Stimulated activated CD8-positive, alpha-beta memory T cell treated with anti-CD3 and anti-CD28 coated beads, Interleukin-7, amount 100 ng/mL, for 1 hour (primary cell): ENCODE measurements at places on chromosomes 6 and 20.

- DNase-seq, result no peak
Observed at GRCh38 chr6:127129251-127129650, 10.8 kb downstream of the RSPO3 start.

- DNase-seq, result no peak
Observed at GRCh38 chr20:36631646-36632045, 14.3 kb downstream of the SLA2 start.

GRCh38 chr6:26501482-26501986 is 1.4 kb downstream of the BTN1A1 start:
- no peak for DNase-seq

GRCh38 chr6:38554700-38555413 is 84.9 kb downstream of the BTBD9 start:
- no peak for DNase-seq

DNA sequence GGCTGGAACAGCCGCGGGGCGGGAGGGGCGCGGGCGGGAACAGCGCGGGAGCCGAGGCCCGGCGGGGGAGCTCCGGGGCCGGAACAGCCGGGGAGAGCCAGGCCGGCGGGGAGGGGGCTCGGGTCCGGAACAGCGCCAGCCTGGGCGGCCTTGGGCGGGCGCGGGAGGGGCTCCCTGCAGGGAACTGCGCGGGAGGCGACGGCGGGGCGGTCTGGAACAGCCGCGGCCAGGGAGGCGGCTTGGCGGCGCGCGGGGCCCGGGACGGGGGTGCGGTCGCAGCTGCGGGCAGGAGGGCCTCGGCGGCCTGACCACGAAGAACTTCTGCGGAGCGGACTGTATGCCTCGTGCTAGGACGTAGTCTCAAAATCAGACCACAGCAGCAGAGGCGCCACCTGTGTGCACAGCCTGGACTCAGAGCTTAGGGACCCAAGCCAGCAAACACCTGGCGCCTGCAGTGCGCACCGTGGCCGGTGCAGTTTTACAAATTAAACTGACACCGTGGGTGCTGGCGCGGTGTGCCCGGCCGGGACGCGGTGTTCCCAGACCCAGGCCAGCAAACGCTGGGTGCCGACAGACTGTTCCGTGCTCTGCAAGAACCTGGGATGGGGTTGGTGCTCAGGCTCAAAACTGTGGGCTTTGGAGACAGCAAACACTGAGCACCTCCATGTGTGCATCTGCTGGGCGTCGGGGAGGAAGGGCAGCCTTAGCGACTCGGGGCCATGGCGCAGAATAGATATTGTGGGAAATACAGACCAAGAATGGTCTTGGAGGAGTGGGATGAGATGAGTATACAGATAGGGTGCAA is 572 bp downstream of the ZNF341 start:
- DNase-seq, result peak; percentile 67

DNA sequence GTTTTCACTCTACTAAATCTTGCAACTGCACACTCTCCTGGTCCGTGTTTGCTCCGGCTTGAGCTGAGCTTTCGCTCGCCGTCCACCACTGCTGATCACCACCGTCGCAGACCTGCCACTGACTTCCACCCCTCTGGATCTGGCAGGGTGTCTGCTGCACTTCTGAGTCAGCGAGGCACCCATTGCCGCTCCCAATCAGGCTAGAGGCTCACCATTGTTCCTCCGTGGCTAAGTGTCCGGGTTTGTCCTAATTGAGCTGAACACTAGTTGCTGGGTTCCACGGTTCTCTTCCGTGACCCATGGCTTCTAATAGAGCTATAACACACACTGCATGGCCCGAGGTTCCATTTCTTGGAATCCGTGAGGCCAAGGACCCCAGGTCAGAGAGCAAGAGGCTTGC is 98.6 kb upstream of the GPR6 start:
- no peak for DNase-seq

DNA sequence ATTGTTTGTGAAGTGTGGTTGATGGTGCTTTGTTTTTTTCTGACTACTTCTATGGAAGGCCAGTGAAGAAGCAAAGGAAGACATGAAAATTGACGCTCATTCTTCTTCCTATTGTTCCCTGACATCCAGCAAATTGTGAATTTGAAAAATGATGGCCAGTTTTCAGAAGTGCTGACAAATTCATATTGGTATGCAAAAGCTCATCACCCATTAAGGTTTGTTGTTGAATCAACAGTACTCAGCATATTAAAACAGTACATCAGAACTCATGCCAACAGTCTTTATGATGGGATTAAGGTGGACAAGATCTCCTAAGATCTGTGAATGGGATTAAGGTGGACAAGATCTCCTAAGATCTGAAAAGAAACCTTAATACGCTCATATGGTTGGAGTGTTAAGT is 1.0 kb upstream of the MTG2 start:
- DNase-seq, result no peak

DNA sequence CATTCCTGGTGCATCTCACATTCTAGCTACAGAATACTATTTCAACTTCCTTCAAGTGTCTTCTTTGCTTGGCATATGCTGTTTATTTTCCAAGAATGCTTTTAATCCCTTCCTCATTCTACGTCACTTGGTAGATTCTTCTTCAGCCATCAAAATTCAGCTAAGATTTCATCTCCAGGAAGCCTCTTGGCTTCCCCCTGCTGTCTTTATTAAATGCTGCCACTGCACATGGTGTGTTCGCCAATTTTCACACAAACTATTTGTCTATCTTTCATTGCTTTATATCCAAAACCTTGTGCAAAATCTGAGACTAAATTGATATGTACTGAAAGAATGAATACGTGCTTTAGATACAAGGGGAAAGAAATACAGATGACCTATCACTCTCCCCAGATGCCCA is 253.0 kb downstream of the RFPL4B start:
- no peak for DNase-seq

GRCh38 chr6:7264686-7265384 is 48.2 kb downstream of the SSR1 start:
- no peak for DNase-seq

- no peak for DNase-seq
Observed at GRCh38 chr6:11653028-11653583, 115.6 kb downstream of the TMEM170B start.

GRCh38 chr6:137166247-137167098 is 7.0 kb downstream of the IL22RA2 start:
- no peak for DNase-seq

- DNase-seq, result no peak
Observed at GRCh38 chr6:158697811-158698210, 48.0 kb downstream of the SYTL3 start.

GRCh38 chr20:22795871-22796270 is 211.5 kb upstream of the FOXA2 start:
- DNase-seq, result no peak

- no peak for DNase-seq
Observed at GRCh38 chr6:82057846-82058554, 189.5 kb downstream of the IBTK start.

DNA sequence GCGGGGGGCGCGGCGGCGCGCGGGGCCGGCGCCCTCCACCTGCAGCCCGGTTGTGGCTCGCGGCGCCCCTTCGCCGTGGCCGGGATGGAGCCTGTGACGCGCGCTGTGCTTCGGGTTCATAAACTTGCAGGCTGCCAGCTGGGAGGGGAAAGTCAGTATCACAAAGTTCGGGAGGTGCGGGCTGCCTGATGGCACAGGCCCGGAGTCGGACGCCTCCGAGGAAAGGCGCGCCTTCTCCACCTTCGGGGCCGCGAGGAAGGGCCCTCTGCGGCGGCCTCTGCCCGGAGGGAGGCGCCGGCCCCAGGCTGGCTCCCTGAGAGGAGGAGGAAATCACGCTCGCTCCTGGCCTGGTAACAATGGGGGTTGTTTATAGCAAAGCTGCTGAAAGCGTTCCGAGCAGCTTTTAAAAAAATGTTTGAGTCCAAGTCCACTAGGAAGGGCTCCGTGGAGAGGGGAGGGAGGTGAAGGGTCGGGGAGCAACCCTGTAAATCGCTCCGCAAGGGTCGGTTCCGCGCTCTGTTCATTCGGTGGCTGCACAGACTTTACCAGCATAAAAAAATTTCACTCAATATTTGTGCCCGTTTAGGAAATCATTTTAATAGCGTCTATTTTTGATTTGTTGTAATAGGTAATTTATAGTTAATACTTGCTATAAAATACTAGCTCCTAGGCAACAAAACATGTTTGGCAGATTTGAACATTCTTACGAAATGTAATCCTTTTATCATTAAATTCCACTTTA is 1.0 kb downstream of the AFDN start:
- no peak for DNase-seq

DNA sequence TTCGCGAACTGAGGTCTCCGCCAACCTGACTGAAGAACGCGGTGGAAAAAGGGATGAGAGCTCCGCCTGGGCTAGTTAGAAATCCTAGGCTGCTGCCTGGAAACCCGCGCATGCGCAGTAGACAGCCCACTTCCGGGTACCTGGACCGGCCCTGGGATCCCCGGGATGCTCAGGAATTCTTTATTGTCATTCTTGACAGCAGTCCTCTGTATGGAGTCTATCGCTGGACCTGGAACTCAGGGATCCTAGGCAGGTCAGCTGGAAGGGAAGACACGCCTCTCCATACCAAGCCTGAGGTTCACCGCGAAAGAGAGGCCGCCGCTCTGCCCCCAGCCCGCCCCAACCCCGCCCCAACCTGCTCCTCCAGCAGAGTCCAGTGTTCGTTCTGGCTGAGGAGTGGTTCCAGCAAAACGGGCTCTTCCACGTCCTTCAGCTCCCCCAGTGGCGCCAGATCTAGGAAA is 1379.2 kb upstream of the DEFB115 start:
- DNase-seq, result no peak

GRCh38 chr6:103113416-103113815 is 1719.9 kb downstream of the GRIK2 start:
- no peak for DNase-seq

DNA sequence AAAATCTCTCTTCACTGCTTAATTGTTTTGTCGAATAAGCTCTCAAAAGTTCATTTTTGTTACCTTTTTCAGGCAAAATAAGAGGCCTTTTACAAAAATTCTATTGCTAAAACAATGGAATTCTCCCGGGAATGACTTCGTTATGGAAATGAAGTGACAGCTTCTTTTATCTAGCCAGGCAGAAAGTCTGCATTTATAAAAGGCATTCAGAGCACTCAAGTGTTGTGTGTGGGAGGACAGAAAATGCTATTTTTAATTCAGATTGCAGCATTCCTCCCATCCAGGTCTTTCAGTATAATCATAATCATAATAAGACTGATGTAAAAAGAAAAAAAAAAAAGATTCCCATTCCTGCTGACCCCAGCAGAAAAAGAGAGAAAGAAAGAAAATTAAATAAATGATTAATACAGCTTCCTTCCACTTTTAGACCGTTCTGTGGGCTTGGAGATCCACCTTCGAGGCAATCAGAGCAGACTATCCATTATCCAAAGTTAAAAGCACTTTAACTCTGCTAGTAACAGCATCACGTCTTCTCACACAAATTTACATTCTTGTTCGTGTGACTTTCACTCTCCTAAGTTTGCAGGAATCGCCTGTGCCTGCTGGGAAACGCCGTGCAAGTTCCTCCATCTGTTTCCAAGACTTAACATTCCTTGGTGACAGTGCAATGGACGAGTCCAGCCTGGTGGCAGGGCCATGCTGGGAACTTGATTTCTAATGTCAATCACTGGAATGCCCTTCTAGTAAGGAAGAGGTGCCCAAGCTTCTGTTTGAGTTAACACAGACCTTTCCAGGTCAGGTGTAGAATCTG is 258.8 kb downstream of the GMPR start:
- no peak for DNase-seq

- no peak for DNase-seq
Observed at GRCh38 chr20:22586645-22587310, 2.4 kb upstream of the FOXA2 start.

DNA sequence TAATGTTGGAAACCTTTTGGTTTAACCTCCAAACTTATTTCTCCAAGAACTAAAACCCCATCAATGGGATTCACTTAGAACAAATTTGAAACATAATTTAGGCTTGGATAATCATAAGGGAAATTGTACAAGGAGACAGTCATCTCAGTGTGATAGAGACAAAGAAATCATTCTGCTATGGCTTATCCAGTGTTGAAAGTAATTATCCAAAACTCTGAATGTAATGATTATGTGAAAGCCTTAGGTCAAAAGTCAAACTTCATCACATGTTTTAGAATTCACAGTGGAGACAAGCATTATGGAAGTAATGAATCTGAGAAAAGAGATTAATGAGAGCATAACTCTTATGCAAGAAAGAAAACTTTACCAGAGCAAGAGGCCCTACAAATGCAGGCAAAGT is 20.0 kb downstream of the MC3R start:
- DNase-seq, result no peak

DNA sequence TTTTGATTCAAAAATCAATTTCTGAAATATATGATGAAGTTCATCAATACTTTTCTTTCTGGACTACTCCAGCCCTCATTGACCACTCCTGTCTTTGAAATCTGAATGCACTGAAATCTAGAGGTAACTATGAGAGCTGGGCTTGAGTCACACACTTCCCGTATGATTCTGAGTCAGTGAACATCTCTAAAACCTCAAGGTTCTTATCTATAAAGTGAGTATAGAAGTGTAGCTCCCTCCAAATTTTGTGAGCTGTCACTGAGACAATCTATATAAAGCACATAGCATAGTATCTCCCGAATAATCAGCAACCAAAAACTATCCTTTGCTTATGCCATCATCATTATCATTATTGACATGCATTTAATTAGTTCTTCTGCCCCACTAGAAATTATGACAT is 182.4 kb downstream of the TSHZ2 start:
- no peak for DNase-seq

DNA sequence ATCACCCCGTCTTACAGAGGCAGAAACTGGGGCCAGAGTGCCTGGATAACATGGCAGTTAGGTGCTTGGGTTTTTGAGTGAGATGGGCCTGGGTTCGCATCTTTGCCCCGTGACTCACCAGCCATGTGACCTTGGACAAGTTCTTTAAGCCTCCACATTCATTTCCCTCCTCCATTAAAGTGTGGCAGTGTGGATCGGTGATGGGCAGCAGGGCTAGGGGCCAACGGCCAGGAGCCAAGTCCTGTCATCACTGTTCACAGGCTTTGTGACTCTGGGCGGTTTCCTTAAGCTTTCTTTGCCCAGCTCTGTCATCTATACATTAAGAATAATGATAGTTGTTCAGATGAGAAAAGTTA is 85.5 kb upstream of the PMEPA1 start:
- DNase-seq, result no peak

DNA sequence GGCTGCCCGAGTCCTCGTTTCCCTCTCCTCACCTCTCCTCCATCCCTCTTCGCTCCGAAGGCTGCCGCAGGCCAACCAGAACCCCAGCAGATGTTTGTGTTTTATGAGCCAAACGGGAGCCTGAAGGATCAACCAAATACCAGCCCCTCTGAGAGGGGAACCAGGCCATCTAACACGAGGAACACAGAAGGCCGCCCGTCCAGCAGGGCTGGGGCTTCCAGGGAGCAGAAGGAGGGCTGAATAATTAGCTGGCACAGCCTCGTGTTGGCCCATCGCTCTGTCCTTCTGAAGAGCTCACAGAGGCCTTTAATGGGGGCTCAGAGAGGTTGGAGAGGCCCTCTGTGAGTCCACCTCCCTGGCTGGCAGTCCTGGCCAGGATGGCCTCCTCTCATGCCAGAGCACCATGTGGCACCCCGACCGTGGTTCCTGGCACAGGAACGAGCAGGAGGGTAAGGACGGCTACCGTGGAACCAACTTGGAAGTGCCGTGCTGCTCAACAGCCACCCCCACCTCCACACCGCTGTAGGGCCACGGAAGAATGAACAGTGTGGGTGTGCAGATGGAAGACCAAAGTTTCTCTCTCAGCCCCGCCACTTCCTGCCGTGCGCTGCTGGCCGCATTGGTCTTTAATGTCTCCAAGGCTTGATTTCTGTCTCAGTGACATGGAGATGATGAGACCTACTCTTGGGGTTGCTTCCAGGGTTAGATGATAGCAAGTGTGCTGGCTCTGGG is 155.2 kb downstream of the SCML4 start:
- DNase-seq, result no peak

GRCh38 chr20:47008842-47009518 is 114.3 kb downstream of the EYA2 start:
- DNase-seq, result no peak
